ENCODE measurements at places on chromosomes 3 and 15.

- peak; percentile 69 for DNase-seq
These were observed 36.0 kb upstream of the TIMP4 start for GRCh38 chr3:12194669-12195161.

DNA sequence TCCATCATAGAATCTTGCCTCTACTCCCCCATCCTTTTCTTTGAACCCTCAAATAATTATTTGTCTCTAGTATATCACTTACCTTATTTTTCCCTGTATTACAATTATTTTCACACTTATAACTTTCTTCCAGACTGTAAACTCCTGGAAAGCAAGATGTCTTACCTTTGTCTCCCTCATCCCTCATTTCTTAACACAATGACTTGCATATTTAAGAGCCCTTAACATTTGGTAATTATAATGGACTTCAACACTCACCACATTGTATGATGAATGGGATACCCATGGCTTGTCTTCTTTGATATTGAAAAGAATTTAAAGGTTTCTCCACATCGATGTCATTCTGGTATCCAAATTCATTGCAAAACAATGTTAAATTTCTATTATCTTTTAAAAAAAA, 81.4 kb upstream of the GUCA1C start:
- no peak for DNase-seq

- DNase-seq, result no peak
These were observed 134.5 kb downstream of the MECOM start for GRCh38 chr3:169529013-169529412.

DNA sequence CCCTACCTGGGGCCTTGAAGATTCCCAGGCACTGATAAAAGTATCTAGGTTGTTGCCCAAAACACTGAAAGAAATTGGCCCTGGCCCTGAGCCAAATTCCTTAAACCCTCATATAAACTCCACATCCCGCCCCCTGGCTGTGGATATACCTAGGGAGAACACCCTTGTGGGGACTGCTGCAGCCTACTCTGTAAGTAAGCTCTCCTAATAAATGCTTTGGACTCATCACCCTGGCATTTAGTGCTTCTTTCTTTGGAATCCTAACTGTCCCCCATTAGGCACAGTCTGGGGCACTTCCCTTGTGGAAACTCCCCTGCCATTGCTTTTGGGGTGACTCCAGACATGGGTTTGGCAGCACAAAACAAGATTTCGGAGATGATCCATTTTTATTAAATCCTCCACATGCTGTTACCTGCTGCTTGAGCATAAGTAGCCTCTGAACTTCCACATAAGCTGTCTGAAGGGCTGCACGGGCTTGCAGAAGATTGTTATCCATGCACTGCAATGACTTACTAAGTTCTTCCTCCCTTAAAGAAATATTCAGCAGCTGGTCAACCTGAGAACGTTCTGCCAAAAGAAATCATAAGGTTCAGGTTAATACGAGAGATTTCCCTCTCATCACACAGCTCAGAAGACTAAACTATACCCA, 46.4 kb downstream of the ZNF106 start:
- no peak for DNase-seq

DNA sequence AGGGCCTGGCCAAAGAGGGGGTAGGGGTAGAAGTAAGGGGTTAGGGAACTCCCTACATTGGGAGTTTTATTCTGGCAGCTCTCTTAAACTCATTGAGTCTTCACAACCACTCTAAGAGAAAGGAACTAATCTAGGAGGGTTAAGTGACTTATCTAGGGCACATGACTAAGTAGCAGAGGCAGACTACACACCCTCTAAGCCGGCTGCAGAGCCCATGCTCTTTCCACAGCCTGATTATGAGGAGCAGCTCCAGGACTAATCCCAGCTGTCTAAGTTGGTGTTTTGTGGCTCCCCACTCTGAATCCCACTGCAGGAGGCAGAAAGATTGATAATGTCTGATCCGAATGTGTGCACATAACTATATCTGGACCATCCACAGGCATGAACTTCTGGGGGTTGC, 374.6 kb downstream of the EPHB1 start:
- DNase-seq, result no peak

- no peak for DNase-seq
These were observed 103.6 kb downstream of the FNDC3B start for GRCh38 chr3:172142864-172143451.

DNA sequence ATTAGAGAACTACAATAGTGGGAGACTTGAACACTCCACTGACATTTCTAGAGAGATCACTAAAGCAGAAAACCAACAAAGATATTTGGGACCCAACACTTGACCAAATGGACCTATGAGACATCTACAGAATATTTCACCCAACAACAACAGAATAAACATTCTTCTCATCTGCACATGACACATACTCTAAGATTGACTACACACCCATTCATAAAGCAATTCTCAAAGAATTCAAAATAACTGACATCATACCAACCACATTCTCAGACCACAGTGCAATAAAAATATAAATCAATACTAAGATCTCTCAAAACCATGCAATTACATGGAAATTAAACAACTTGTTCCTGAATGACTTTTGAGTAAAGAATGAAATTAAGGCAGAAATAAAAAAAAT, 473.7 kb downstream of the LPP start:
- no peak for DNase-seq

GRCh38 chr3:27877061-27878013, 155.2 kb upstream of the EOMES start:
- DNase-seq, result no peak

- DNase-seq, result no peak
These were observed 1.0 kb downstream of the HYAL1 start for GRCh38 chr3:50302095-50303012.

- DNase-seq, result no peak
These were observed 17.3 kb upstream of the C3orf62 start for GRCh38 chr3:49294343-49294742.

- DNase-seq, result no peak
These were observed 24.8 kb upstream of the RIOX2 start for GRCh38 chr3:97996988-97997387.

GRCh38 chr15:66069751-66070150, 183.8 kb downstream of the MEGF11 start:
- DNase-seq, result no peak

DNA sequence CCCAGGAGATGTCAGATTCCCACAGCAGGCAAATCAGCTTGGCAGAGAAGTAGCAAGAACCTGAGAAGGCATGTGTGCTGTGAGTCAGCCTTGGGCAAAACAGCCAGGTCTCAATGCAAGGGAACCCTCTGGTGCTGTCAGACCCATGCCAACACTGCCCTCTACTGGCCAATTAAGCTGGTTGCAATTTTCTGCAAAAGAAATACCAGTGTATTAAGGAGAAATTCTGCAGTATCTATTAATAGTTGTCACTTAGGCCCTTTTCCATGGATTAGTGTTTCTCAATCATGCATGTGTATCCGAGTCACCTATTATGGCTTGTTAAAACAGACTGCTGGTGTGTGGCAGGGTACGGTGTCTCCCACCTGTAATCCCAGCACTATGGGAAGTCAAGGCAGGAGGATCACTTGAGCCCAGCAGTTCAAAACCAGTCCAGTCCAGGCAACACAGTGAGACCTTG, 26.2 kb downstream of the MAP4 start:
- peak; percentile 78 for DNase-seq

DNA sequence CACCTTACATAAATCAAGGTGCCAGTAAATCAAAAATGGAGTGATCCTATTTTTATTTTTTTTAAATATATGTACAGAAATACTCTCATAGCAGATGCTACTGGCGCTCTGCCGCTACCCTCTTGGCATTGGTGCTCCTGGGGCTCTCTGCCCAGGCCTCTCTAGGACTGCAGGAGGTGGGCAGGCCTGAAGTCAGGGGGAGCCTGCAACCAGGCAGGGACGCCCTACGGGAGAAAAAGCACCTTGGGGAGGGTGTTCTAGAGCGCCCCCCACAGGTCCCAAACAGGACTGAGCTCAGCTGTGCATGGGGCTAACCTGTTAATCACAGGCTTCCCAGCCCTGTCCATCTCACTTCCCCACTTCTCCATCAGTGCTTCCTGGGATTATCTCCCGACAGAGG, 192.5 kb downstream of the SHQ1 start:
- DNase-seq, result peak; percentile 25

DNA sequence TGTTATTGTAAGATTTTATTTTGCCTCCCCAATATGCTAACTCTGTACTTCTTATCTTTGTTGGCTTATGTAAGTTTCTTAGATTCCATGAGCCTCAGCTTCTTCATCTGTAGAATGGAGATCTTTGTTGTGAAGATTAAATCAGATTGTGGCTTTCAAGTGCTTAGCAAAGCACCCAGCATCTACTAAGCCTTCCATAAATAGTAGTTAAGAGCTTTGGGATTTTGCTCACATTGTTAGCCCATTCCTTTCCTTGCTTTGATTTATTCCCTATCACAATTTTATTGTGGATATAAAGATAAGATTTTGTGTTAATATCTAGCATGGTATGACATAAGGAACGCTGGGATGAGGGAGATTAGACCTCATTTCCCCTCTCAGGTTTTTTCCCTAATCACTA, 501.4 kb downstream of the PYDC2 start:
- DNase-seq, result no peak

GRCh38 chr3:156586905-156587759, 32.2 kb upstream of the SSR3 start:
- DNase-seq, result no peak

GRCh38 chr3:59316688-59317275, 267.0 kb upstream of the CFAP20DC start:
- no peak for DNase-seq

- no peak for DNase-seq
These were observed 46.4 kb upstream of the TRPM1 start for GRCh38 chr15:31147944-31148296.

DNA sequence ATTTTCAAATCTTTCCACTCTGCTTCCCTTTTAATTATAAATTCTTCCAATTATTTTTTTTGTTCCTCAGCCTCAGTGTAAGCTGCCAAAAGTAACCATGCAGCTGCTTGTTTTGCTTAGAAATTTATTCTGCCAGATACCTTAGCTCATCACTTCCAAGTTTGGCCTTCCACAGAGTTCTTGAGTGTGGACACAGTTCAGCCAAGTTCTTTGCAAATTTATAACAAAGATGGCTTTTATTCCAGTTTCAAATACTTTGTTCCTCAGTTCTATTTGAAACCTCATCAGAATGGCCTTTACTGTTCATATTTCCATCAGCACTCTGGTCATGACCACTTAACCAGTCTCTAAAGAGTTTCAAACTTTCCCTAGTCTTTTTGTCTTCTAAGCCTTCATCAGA, 10.3 kb downstream of the RTP1 start:
- DNase-seq, result no peak

GRCh38 chr3:60095516-60095915, 1045.7 kb upstream of the CFAP20DC start:
- DNase-seq, result no peak

DNA sequence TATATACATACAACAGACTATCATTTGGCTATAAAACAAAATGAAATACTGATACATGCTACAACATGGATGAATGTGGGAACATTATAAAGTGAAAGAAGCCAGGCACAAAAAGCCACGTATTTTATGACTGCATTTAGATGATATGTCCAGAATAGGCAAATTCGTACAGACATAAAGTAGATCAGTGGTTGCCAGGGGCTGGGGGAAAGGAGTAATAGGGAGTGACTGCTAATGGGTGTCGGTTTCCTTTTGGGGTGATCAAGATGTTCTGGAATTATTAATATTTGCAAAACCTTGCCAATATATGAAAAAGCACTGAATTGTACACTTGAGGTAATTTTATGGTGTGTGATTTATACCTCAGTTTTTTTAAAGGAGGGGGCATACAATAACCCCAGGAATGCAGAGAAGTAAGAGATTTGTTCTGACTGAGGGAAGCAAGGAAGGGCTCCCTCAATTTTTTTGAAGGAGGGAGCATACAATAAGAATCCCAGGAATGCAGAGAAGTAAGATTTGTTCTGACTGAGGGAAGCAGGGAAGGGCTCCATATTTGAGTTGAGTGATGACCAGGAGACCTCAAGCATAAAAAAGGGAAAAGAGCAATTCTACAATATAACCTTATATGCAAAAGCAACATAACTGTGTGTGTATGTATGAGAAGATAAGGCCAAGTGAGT, 6.2 kb downstream of the PSMD6 start:
- DNase-seq, result no peak

GRCh38 chr3:183210862-183211341, 42.2 kb upstream of the B3GNT5 start:
- DNase-seq, result peak; percentile 67

DNA sequence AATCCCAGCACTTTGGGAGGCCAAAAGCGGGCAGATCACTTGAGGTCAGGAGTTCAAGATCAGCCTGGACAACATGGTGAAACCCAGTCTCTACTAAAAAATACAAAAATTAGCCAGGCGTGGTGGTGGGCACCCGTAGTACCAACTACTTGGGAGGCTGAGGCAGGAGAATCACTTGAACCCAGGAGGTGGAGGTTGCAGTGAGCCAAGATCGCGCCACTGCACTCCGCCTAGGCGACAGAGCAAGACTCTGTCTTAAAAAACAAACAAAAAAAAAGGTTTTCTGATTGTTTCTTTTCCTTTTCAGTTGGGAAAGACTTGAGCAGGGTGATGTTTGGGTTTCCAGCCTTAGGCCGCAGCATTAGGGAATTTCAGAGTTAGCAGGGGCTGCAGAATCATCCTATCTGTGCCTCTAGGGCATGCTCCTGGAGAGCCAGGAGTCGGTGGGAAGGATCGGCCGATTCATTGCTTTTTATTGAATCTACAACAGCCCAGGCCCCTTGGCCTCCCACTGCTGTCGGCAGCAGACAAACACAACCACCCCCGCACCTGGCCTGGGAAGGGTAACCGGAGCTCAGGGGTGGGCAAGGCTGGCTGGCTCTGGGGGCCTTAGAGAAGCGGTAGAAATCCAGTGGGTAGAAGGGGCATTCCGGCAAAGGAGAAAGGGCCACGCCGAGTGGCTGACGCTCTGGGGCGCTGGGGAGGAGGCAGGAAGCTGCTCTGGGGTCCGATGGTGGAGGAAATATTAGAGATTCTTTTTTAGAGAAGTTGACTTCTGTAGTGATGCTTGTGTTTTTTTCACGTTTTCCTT, 6.3 kb downstream of the CHAC1 start:
- DNase-seq, result no peak

DNA sequence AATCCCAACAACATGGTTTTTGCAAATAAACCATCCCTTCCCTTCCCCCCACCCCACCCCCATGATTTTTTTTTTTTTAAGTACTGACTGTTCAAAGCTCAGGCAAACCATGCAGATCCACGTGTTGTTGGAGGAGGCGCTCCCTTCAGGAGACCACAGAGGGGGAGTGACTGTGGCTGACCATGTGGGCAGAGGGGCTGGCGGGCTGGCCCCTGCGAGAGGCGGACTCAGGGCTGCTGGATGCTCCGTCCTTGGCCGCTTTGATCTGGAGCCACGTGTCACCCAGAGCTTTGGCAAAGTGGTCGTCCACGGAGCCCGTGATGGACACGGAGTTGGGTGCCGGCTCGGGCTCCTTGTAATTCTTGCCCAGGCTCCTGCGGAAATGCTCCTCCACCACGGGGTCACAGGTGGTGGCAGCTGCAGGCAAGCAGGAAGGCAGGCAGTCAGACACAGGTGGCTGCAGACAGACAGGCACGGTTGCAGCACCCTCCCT, 85.3 kb downstream of the VGLL4 start:
- no peak for DNase-seq

DNA sequence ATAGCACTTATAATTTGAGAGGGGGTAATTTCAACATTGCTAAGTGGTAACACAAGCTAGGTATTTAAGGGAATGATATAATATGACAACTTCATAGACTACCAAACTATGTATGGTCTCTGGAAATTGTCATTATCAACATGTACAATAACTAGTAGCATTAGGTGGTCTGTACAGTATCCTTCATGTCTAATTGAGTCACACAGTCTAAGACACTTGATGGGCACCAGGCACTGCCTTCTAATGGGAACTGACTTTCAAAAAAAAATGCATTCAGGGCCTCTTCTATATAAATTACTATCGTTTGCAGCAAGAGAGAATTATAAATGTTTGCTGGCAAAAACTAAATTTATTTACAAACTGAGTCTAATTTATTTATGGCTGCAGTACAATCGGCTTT, 271.8 kb downstream of the MECOM start:
- no peak for DNase-seq
